Type B pancreatic cell (in vitro differentiated cells): ENCODE measurements at places on chromosomes 6 and 20.

- H3K4me1 ChIP-seq: peaks cover 24% of the 10 kb centered on the region
- no peaks in the 10 kb centered on the region for H3K27me3 ChIP-seq
- no peak overlapping the region for H3K27ac ChIP-seq
- H3K36me3 ChIP-seq: no peaks in the 10 kb centered on the region
- H3K4me3 ChIP-seq: no peak overlapping the region
Observed at GRCh38 chr6:108748959-108749358, 99.3 kb upstream of the ARMC2 start.

- H3K27ac ChIP-seq: no peak overlapping the region
- H3K36me3 ChIP-seq: no peaks in the 10 kb centered on the region
- no peaks in the 10 kb centered on the region for H3K27me3 ChIP-seq
Observed at GRCh38 chr6:38604700-38605099, 35.0 kb downstream of the BTBD9 start.

GRCh38 chr6:49479308-49479970 is 16.3 kb downstream of the CENPQ start:
- H3K27me3 ChIP-seq: no peaks in the 10 kb centered on the region
- no peaks in the 10 kb centered on the region for H3K4me1 ChIP-seq
- no peak for DNase-seq
- H3K4me3 ChIP-seq: no peak overlapping the region
- no peak overlapping the region for H3K27ac ChIP-seq

GRCh38 chr6:13470238-13471140 is 16.9 kb downstream of the GFOD1 start:
- H3K27ac ChIP-seq: no peak overlapping the region
- H3K27me3 ChIP-seq: no peaks in the 10 kb centered on the region
- H3K4me3 ChIP-seq: no peak overlapping the region
- DNase-seq: no peak
- no peaks in the 10 kb centered on the region for H3K4me1 ChIP-seq
- H3K36me3 ChIP-seq: peaks cover 4% of the 10 kb centered on the region

DNA sequence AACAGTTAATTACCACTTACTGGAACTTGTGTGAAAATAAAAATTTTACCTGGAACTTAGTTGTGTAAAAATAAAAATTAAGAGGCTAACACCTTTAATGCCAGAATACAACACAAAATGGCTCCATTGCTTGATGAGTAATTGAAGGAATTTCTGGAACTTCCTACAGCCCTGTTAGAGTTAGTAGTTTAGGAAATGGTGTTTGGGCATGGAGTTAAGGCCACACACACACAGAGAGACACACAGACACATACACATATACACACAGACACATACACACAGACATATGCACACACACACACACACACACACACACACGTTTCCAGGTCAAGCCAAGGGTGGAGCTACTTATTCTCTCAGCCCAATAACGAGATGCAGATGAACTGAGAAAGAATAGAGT is 20.6 kb upstream of the CST3 start:
- no peaks in the 10 kb centered on the region for H3K36me3 ChIP-seq
- no peak overlapping the region for H3K4me3 ChIP-seq
- peaks cover 12% of the 10 kb centered on the region for H3K4me1 ChIP-seq
- no peak for DNase-seq
- no peak overlapping the region for H3K27ac ChIP-seq

DNA sequence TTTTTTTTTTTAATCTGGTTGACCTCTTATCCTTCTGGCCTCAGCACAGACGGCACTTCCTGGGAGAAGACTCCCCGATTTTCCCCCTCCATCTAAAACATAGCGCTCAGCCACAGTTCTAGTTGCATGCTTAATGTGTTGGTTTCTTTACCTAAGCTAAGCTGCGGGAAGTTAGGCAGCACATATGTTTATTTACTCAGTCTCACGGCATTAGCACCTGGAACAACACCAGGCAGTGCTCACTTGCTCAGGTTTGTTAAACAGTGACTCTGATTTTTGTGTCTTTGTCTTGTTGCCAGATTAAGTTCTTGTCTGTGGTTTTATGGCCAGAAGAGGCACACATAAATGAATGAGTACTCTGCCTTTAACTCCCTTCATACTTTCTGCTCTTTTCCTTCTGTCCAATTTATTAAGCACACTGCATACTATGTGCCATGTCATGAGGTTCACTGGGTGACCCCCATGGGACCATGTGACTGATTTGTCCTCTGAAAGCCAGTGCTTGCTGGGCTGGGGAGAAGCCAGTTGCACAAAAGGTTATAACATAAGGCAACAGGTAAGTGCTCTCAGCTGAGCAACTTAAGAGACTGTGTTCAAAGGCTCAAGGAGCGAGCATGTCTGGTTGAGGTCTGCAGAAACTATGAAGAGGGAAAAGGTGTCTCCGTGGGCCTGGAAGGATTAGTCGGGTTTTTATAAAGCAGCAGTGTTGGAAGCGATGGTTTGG is 93.6 kb downstream of the RPP40 start:
- DNase-seq: no peak
- peak overlapping the region; percentile 67 for H3K27ac ChIP-seq
- peak overlapping the region; percentile 5 for H3K4me3 ChIP-seq
- H3K27me3 ChIP-seq: no peaks in the 10 kb centered on the region

DNA sequence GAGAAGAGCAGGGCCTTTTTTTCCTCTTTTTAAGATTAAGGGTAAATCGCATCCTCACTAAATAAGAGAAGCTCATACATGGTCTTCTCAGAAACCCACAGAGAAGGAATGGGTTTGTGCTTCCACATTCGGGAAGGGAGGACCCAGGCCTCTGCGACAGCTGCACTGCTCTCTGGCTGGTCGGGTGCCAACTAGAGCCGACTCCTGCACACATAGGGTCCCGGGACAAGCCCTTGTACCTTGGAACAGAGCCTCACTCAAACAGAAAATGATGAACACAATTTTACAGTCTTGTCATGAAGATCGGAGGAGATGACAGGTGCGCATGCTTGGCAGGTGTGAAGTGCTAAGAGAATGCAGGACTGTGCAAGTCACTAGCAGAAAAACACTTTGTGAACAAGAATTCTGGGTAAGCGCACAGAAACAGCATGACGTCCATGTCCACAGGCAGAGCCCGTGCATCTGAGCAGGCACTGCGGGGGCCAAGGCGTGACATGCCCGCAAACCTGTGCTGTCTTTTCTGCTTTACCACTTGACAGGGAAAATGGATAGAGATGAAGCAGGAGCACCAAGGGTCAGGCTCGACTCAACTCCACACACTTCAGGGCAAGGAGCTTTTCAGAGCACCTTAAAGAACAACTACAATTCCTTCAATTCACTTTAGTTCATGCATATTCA is 101.0 kb upstream of the MPC1 start:
- peak overlapping the region; percentile 18 for H3K27ac ChIP-seq
- DNase-seq: no peak
- peaks cover 10% of the 10 kb centered on the region for H3K4me1 ChIP-seq
- H3K27me3 ChIP-seq: no peaks in the 10 kb centered on the region
- H3K4me3 ChIP-seq: no peak overlapping the region

DNA sequence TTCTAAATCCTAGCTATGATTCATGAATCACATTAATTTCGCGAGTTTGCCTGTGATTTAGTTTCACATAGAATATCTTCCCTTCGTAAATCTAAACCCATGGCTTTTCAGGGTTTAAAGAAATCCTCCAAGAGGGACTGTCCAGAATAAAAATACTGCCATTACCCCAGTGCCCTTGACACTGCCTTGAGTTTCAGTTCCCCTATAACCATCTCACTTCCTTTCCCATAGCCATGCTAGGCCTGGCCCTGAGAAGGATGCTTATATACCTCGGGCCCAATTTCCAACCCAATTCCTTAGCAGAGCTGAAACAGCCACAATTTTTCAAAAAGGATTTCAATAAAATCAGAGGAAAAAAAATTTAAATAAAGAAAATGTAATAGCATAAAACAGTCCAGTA is 697.3 kb downstream of the FRK start:
- no peak for DNase-seq
- no peaks in the 10 kb centered on the region for H3K27me3 ChIP-seq
- no peaks in the 10 kb centered on the region for H3K4me1 ChIP-seq
- H3K36me3 ChIP-seq: no peaks in the 10 kb centered on the region
- H3K4me3 ChIP-seq: no peak overlapping the region

DNA sequence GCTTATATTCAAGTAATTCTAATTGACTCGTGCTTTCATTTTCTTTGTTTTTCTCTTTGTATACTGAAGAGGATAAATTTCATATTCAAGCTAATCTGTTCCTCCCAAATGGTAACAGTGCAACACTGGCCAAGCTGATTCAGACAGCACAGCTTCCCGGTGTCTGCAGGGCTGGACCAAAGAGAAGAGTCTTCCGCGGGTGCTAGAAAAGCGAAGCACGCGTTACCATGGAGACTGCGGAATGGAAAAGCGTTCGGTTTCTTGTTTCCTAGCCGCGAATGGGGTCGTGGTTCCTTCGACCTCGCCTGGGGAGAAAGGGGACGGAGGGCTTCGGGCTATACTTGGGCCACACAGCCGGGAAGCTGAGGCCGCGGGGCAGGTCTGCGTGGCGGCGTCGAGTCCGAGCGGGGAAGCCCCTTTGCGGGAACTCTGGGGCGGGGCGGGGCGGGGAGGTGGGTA is 6.2 kb upstream of the ZNF311 start:
- H3K4me1 ChIP-seq: peaks cover 5% of the 10 kb centered on the region
- H3K27me3 ChIP-seq: peaks cover 58% of the 10 kb centered on the region
- H3K27ac ChIP-seq: peak overlapping the region; percentile 18
- no peaks in the 10 kb centered on the region for H3K36me3 ChIP-seq
- peak overlapping the region; percentile 88 for H3K4me3 ChIP-seq

GRCh38 chr20:16574656-16575355 is 1.6 kb upstream of the KIF16B start:
- peaks cover 42% of the 10 kb centered on the region for H3K4me1 ChIP-seq
- DNase-seq: peak; percentile 84
- H3K36me3 ChIP-seq: no peaks in the 10 kb centered on the region
- H3K4me3 ChIP-seq: peak overlapping the region; percentile 98

DNA sequence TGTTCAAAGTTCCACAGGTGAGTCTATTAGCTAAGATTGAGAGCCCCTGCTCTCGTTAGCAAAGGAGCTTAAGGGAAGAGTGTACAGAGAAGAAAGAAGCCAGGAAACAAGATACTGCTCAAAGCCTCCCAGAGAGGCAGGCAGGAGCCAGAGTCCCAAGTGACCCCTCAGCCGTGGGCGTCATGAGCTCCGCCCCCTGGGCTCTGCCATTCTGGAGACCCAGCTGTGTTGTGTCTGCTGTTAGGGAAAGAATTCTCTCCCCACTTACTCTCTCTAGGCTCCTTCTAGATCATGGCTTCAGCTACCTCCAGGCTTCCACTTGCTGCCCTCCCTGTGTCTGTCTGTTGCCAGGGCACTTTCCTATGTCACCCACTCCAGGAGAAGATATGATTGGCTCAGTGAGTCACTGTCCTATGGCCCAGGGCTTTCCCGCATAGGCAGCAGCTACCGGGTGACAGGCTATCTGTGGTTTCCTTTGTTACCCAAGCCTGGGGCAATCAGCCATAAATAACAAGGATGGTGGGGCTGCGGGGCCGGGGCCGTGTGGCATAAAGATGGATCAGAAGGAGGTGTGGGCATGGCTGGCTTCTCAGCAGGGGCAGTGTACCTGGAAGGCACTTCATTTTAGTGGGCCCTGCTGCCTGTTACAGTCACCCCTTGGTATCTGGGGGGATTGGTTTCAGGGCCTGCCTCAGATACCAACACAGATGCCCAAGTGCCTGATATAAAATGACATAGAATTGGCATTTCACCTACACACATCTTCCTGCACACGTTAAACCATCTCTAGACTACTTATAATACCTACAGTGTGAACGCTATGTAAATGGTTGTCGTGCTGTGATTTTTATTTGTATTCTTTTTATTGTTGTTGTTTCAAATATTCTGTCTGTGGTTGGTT is 118.9 kb downstream of the ARMC2 start:
- DNase-seq: no peak
- H3K27ac ChIP-seq: peak overlapping the region; percentile 51
- peaks cover 18% of the 10 kb centered on the region for H3K4me1 ChIP-seq
- H3K27me3 ChIP-seq: no peaks in the 10 kb centered on the region

DNA sequence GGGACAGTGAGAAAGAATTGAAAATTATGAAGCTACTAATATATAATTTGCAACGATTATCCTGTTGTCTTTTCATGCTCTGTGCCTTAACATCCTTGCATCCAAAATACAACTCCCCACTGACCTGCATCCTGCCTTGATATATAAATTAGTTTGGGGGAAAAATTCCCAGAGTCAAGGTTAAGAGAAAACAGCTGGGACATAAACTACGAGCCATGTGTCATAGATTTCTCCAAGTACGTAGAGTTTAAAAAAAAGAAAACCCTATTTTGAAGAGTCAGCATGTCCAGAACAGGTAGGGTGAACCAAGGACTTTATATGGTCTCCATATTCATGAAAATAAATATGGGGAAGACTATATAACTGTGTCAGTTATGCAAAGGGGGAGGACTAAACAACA is 123.8 kb upstream of the MARCKS start:
- H3K4me1 ChIP-seq: peaks cover 22% of the 10 kb centered on the region
- H3K27ac ChIP-seq: peak overlapping the region; percentile 2
- DNase-seq: no peak

- peaks cover 74% of the 10 kb centered on the region for H3K36me3 ChIP-seq
- no peak overlapping the region for H3K4me3 ChIP-seq
- H3K4me1 ChIP-seq: no peaks in the 10 kb centered on the region
- no peak for DNase-seq
Observed at GRCh38 chr20:25514747-25515340, 70.5 kb downstream of the NINL start.

GRCh38 chr6:157779705-157780604 is 43.1 kb upstream of the SNX9 start:
- DNase-seq: no peak
- no peaks in the 10 kb centered on the region for H3K36me3 ChIP-seq
- no peak overlapping the region for H3K4me3 ChIP-seq
- H3K4me1 ChIP-seq: no peaks in the 10 kb centered on the region

DNA sequence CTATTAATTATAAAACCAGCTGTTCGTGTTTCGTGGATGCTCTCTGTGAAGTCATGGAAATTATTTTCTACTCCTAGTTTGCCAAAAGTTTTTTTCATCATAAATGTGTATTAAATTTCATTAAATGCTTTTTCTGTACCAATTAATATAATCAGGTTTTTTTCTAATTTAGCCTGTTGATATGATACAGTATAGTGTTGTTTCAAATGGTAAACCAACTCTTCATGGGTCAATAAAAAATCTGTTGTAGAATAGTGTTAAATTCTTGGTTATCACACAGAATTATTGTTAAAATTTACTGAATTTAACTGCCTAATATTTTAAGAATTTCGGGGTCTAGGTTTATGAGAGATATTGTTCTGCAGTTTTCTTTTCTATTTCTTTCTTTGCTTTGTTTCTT is 505.9 kb upstream of the MANEA start:
- no peak overlapping the region for H3K4me3 ChIP-seq
- DNase-seq: no peak
- H3K36me3 ChIP-seq: no peaks in the 10 kb centered on the region
- no peak overlapping the region for H3K27ac ChIP-seq
- no peaks in the 10 kb centered on the region for H3K4me1 ChIP-seq
- no peaks in the 10 kb centered on the region for H3K27me3 ChIP-seq

- no peak overlapping the region for H3K27ac ChIP-seq
- no peak overlapping the region for H3K4me3 ChIP-seq
- peaks cover 43% of the 10 kb centered on the region for H3K4me1 ChIP-seq
- DNase-seq: no peak
- peaks cover 6% of the 10 kb centered on the region for H3K27me3 ChIP-seq
Observed at GRCh38 chr20:32520927-32521203, 64.3 kb downstream of the NOL4L start.

GRCh38 chr6:71197267-71197666 is 91.3 kb upstream of the OGFRL1 start:
- no peaks in the 10 kb centered on the region for H3K4me1 ChIP-seq
- no peak overlapping the region for H3K4me3 ChIP-seq
- no peaks in the 10 kb centered on the region for H3K27me3 ChIP-seq
- no peak overlapping the region for H3K27ac ChIP-seq
